Activated CD4-positive, alpha-beta T cell treated with anti-CD3 and anti-CD28 coated beads, Interleukin-2, Interleukin-4, amounts not matched to agents 100 ng/mL and 50 ng/mL, durations not matched to agents 16 hours and 8 hours (primary cell): ENCODE measurements at places on chromosomes 2 and 18.

DNA sequence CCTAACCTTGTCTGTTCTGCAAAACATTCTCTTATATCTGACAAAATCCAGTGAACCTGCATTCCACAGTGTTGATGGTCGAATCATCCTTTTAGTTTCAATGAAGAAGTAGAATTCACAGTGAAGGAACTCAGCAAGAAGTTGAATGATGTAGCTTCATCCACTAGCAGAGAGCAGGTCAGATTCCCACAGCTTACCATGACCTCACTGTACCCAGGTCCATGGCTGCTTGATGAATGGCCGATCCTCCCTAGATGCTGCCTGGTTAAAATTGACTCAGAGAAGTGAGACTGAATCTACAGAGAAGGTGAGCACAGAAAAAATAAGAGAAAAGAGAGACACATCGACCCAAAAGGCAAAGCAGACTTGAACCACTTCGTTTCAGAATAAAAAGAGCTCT lies 906.0 kb upstream of the CHAC2 start:
- DNase-seq = no peak

DNA sequence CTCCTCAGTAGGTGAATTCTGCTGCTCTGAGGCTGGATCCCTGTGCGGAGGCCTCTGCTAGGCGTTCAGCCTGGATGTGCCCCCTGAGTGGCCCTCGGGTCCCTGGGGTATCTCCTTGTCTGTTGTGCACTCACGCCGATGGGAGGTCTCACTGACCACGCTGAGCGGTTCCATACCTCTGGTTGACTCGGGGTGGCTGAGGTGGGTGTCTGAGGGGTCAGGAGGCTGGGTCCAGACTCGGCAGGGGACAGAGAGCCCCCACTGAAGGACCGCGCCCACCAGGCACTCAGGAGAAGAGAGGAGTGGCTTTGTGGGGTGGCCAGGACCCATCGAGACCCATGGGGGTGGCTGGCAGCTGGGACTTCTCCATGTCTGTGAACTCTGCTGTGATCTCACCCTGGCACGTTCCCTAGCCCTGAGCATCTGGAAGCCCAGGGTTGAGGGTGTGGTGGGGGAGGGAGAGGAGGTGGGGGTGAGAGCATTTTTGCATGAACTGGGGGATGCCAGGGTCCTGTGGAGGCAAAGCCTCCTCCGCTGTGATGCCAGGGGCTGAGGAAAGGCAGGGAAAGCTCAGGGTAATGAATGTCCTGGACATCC lies 53.7 kb downstream of the TWIST2 start:
- no peak for DNase-seq

DNA sequence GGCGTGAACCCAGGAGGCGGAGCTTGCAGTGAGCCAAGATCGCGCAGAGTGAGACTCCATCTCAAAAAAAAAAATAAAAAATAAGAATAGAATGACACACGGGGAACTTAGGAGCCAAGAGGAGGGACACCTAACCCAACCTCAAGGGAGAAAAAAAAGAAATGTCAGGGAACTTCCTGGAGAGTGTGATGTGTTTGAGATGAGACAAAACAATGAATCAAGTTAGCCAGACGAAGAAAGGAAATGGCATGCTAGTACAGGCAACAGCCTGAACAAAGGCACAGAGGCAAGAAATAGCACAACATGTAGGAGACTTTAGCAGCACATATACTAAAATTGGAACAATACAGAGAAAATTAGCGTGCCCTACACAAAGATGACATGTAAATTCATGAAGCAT lies 36.7 kb upstream of the PAPOLG start:
- DNase-seq = no peak

GRCh38 chr2:97796465-97797126 lies 83.2 kb downstream of the ZAP70 start:
- no peak for DNase-seq

- no peak for DNase-seq
Observed at GRCh38 chr2:161283926-161284325, 24.3 kb upstream of the PSMD14 start.

DNA sequence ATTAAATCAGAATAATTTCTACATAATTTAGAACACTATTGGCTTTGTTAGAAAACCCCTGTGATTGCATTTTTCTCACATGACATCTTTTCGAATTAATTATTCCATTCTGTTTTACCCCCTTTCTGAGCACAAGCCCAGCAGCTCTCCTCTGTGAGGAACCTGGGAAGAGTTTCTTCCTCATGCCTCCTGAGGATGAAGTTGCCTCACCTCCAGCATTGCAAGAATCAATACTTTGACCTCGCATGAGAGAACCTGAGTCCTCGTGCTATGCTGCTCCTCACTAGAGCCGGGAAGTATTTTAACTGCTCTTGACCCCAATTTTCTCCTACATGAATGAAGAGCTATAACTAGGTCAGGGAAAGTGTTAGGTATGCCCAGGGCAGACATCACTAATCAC lies 77.1 kb upstream of the RAPH1 start:
- no peak for DNase-seq

DNA sequence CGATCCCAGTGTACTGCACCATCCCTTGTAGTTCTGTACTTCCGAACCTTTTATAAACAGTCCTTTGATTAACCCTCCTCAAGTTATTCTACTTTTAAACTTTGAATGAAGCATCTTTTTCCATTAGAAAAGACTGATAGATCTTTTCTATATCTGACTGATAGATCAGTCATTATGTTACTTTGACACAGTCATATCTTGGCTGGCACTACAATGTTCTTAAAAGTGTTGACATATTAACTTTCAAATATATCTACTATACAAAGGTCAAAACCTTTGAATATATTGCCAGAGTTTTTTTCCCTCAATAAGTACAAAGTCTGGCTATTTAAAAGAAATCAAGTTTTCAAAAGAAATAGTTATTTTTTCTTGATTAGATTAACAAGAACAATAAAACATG lies 35.4 kb upstream of the NABP1 start:
- DNase-seq = peak; percentile 48

DNA sequence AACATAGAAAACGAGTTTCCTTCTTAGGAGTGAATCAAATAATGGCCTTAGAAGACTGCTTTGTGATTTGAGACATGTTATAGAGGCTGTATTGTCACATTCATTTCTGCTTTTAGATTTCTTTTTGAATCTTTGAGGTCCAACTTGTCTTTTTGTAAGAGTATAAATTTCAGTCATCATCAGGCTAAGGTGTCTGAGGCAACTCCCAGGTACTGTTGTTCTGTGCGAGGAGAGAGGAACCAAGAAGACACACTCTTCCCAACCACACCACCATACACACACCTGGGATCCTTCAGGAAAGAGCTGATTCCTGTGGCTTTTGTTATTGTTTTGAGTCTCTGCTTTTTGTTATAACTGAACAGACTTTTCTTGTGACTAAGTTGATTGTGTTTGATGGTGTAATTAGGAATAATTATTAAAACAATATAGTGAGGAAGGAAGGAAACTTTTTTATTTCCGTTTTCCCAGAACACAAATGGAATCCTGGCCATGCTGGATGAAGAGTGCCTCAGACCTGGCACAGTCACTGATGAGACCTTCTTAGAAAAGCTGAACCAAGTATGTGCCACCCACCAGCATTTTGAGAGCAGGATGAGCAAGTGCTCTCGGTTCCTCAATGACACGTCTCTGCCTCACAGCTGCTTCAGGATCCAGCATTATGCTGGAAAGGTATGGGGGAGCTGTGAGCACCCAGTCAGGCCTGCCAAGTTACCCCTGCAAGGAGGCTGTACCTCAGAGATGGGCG lies 140.4 kb downstream of the MYO1B start:
- no peak for DNase-seq

DNA sequence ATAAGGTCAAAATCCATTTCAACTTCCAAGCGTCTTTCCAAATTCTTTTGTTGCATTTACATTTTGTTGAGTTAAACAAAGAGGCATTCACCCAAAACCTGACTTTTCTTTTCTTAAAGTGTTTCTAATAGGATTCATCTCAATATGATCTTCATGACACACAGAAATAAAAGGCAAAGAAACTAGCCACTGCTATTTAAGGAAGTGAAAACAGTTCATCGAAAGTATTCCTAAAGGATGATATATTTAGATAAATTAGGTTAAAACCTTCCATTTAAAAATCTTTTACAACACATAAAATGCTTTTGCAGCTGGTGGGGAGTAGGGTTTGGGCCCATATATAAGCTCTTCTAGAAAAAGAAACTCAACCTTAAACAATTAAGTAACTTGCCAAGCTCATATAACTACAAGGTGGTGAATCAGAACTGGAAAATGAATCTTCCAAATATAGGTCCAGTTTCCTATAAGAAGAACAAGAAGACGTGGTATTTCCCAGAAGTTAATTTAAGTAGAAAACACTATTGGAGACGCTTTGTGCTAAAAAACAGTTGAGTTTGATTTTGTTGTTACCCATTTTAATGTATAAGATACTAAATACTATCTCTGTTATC lies 336.0 kb upstream of the HNRNPA3 start:
- DNase-seq = peak; percentile 6
